ENCODE measurements at places on chromosomes 3 and 15. TPM values are rescaled to one million over a fixed set of nuclear protein-coding genes. Genes with fewer than 3 reads are reported as not detected.

GRCh38 chr3:51719410-51720025 lies 12.7 kb downstream of the GRM2 start:
- no peak for DNase-seq

CAPN7 gene
- total RNA-seq, result 38.6 TPM

GRCh38 chr15:59437817-59438624 lies at the start of gene FAM81A:
Gene FAM81A, plus strand, starts transcription at chr15:59438186. Its CDS starts 20,441 bp downstream, at chr15:59458627.
- DNase-seq, result peak; percentile 92

- DNase-seq, result no peak
Observed at GRCh38 chr3:48196611-48197010, 8.4 kb upstream of the CDC25A start.

TICRR gene
- not detected for total RNA-seq

- DNase-seq, result no peak
Observed at GRCh38 chr3:14822134-14822533, 3.4 kb downstream of the FGD5 start.

- no peak for DNase-seq
Observed at GRCh38 chr15:70023064-70023768, 74.5 kb downstream of the TLE3 start.

Data from ascending aorta (tissue), 2 donors.